ENCODE measurements at places on chromosomes 4 and X.

GRCh38 chr4:16334601-16335000 lies 108.3 kb upstream of the TAPT1 start:
- DNase-seq = no peak

GRCh38 chrX:45743081-45743533 lies 542.4 kb upstream of the DIPK2B start:
- DNase-seq = peak; percentile 12

DNA sequence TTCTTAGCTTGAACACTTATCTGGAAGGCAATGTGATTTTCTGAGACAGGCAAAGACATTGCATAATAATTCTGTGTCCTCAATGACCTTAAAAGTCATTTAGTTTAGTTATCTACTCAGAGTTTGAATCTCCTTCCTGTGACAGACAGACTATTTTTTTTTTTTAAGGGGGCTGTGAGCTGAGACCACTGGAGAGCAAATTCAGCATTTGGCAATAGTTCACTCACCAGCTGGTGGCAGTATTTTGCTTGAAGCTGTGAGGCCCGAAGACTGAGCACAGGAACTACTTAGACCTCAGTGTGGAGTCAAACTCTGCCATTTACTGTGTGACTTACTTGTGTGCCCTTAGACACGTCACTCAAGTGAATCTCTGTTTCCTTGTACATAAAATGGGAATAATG lies 22.9 kb upstream of the CPE start:
- no peak for DNase-seq

DNA sequence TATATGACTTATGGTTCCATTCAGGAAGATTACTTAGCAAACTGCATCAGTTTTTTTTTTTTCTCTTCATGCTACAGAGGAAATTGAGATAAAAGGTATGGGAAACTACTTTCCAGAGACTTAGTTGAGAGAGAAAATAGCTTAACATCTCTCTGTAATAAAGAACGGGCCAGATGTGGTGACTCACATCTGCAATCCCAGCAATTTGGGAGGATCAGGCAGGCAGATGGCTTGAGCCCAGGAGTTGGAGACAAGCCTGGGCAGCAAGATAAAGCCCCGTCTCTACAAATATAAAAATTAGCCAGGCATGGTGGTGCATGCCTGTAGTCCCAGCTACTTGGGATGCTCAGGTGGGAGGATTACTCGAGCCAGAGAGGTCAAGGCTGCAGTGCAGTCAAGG lies 271.2 kb upstream of the TENM3 start:
- no peak for DNase-seq

DNA sequence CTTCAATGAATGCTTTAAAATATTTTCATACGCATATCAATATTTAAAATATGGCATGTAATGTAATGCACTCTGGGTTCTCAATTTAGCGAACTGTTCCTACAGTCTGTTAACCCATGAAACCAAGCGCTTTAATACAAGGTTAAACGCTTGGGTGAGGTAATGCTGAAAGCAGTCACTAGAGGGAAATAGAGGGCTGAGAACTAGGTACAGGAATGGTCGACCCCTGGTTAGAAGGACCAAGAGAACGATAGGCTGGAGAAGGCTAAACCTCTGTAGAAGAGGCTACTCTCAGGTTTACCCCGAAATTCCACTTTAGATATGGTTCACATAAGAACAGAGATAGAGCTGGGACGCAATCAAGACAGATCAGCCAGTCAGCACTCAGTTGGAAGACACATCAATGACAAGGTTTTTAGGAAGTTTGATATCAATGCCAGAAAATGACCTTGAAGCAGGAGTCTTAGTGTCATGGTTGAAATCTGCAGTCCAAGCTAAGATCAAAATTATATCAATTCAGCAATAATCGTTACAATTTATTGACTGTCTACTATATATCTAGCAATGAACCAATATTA lies 26.9 kb downstream of the ARSJ start:
- no peak for DNase-seq

DNA sequence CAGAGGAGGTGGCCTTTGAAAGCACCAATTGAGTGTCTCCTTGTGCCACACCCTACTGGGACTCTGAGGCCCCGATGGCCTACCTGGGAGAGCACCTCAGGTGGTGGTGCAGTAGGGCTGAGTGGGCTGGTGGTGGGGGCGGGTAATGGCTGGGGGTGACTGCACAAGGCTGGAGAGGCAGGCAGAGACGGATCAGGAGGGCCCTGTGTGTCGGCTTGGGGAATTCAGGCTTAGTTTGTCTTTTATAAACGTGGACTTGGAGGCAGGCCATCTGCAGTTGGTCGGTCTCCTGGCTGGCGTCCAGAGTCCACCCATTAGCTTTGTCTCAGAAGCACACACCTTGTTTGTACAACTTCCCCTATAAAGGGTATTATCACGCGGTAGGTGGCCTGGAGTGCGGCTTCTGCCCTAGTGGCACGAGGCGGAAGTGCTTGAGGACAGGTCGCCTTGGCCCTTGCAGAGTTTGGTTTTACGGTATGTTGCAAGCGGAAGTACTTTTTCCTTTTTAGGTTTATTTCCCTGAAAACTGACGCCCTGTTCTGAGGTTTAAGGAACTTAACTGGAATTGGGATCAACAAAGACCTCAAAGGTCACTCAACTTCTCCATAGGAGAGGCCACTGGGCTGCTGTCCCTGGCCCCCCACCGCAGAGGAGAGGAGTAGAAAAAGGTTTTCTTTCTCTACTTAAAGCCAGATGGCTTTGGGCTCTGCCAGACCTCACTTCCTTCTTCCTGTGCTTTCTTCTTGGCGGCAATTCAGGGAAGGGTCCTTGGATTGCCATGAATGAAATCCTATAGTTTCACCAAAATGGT lies 8.0 kb downstream of the TBC1D14 start:
- peak; percentile 43 for DNase-seq

DNA sequence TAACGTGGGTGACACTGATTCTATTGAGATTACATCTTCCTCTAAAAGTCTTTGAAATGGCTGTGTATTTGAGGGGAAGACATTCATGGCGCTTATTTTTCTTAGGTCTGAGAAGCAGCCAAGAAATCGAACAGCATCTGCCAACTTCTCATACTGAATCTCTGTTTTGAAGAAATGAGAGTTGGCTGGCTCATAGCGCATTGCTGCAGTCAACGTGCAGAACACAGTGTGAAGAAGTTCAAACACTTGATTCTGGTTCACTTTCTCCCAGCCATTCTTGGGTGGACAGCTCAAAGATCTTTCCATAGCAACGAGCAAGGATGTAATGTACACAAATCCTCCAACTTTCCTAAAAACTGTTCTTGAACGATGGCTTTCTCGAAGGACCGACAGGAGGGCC lies 156.5 kb downstream of the WDFY3 start:
- no peak for DNase-seq

- no peak for DNase-seq
Measured at GRCh38 chr4:7309181-7309580, 116.8 kb downstream of the SORCS2 start.

GRCh38 chr4:182179751-182180150 lies 63.5 kb upstream of the TENM3 start:
- no peak for DNase-seq

DNA sequence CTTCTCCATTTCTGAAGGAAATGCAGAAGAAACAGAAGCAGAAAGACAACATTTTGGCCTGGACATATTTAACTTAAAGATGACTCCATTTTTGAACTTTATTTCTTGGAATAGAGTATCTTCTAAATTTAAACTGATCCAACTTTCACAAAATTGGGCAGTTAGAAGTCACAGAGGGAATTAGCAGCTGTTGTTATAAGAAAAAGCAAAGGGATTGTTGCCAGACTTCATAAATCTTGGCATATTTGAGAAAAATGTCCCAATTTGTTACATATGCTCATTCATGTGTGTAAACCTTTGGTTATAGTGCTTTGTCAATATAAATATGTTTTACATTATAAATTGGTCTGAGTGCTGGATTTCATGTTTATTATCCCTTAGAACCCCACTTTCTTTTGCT lies 3.4 kb downstream of the GLUD2 start:
- DNase-seq = no peak

DNA sequence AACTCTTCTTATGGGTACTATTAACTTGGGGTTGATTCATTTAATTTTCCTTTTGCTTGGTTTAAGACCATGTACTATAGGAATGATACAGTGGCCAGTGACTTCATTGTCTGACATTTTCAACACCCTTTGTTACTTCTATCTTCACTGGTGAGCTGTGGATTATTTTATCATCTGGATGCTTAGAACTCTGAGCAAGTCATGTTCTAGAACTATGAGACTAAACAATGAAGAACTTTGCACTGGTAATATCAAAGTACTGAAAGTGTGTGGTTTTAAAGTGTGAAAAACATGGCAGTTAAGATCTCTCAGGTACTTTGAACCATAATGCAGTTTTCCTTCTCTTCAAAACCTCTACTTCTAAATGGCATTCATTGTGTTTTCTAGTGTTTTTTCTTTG lies 47.8 kb downstream of the MAP7D3 start:
- DNase-seq = no peak

- no peak for DNase-seq
Measured at GRCh38 chr4:166277853-166278252, 404.8 kb downstream of the TLL1 start.

- no peak for DNase-seq
Measured at GRCh38 chr4:188701952-188702351, 562.7 kb downstream of the TRIML1 start.

DNA sequence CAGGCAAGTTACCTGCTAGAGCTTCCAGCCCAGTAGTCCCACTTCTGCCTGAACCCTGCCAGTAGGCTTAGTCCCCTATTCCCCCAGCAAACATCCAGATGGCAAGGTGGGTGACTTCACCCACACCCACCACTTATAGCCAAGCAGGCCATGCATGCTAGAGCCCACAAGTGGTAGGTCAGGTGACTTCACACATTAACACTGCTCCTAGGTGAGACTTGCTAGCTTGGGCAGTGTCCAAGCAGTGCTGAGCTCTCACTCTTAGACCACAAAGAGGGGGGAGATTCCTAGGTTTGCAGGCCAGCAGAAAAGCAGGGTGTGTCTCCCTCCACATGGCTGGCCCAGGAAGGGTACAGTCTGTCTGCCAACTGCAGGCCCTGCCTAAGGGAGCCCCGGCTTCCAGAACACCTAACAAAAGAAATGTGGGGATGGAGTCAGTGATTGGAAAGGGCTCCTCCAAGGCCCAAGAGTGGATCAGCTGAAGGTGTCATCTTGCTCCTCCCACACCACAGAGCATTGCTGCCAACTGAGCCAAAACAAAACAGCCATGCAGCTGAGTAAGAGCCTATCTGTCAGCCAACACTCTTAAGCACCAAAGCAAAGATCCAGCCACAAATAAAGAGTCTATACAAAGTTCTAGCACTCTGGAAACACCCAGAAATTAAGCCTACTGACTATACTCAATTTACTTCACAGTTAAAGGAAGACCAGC lies 158.1 kb upstream of the USP38 start:
- DNase-seq = no peak
